ENCODE measurements at places on chromosomes 3 and 15.
A peak's percentile ranks its signal among the peaks of the same experiment; 100 is the strongest.

- DNase-seq, result no peak
Observed at GRCh38 chr3:174859756-174860155, 622 bp downstream of the NAALADL2 start.

GRCh38 chr15:96670389-96670788 lies 339.9 kb downstream of the NR2F2 start:
- DNase-seq, result no peak

GRCh38 chr15:51450001-51450400 lies 108.5 kb downstream of the GLDN start:
- no peak for DNase-seq

GRCh38 chr15:63698692-63699091 lies 101.5 kb downstream of the FBXL22 start:
- no peak for DNase-seq

- no peak for DNase-seq
Observed at GRCh38 chr3:100136921-100137320, 22.6 kb upstream of the FILIP1L start.

- no peak for DNase-seq
Observed at GRCh38 chr3:59880717-59881116, 830.9 kb upstream of the CFAP20DC start.

GRCh38 chr3:57809609-57809968 lies 53.5 kb downstream of the SLMAP start:
- no peak for DNase-seq

GRCh38 chr15:33068511-33068990 lies 126.0 kb downstream of the FMN1 start:
- no peak for DNase-seq

GRCh38 chr3:12990306-12990705 lies 82.9 kb downstream of the IQSEC1 start:
- DNase-seq, result peak; percentile 21

DNA sequence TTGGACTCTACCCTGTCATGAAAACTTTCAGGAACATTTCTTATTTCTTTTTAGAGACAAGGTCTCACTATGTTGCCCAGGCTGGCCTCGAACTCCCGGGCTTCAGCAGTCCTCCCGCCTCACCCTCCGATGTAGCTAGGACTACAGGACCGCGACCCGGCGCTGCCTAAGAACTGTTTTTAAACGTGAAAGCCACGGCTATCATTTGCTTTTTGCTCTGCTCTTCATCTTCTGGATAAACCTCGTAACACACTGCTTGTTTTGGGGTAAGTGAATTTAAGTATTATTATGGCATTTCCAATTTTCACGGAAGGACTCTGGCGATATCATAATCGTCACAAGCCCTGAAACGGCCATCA lies 14.3 kb upstream of the CCNL1 start:
- DNase-seq, result no peak

GRCh38 chr3:160982491-160982890 lies 122.7 kb downstream of the B3GALNT1 start:
- DNase-seq, result no peak

DNA sequence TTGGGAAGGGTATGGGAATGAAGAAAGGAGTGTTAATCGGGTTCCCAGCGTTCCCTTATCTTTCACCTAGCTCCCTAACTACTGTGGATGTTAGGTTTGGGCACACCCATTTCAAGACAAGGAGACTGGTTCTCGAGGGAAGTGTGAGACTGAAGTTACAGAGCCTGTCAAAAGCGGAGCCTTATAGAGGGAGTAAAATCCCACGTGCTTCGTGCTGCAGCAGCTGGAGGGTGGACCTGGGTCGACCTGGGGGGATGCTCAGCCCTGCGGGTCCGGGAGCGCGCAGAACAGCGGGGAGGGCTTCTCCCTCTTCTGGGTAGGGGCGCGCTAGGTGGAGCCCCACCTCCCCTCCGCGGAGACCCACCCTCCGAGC lies 314 bp upstream of the TMED3 start:
- no peak for DNase-seq

DNA sequence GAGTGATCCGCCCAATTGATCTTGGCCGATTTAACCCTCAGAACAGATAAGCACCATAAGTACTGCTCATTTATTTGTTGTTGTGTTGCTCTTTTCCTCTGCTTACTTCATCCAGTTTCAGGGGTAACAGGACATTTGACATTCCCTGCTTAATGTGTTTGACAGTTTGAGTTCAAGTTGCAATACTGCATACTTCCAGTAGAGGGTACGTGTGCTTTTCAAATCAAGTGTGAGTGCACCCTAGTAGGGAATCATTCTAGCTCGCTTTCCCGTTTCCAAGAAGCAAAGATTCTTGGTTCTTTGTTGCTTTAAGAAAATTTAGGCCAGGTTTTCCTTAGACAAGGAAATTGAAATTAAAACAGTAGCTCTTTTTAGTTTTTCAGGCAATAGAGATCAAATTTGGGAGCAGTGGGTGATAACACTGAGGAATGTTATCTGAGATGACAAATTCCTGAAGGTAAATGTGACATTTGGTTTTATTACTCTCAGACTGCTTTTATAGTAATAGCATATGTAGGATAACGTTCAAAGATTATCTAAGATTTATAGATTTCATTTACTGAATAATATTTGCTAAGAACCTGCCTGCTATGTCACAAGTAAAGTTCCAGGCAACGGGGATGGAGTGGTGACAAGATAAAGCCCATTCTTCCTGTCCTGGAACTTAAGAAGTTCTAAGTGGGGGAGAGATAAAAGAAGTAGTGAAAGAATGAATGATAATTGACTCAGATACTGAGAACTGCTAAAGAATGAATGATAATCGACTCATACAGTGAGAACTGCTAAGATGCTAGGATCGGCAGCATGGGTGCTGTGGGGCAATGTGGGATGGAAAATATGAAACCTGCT lies 73.3 kb downstream of the SYNPR start:
- no peak for DNase-seq

DNA sequence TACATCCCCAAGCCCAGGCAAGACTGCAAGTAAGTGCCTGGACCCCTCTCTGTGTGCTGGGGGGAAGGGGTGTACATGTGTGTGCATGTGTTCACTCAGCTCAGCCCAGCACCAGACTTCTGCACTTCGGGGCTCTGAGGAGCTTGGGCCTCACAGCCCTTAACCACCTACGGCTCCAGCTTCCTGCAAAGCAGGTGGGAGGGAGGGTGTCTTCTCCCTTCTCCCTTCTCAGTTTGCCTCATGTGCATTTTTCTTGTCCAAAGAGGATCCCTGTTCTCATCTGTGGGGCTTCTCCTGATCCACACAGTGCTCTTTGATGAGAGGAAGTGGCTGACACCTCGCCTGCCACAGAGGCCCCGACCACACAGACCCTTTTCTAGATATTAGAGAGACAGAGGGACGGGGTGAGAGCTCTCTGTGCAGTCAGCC lies 69.3 kb downstream of the MESD start:
- DNase-seq, result no peak

DNA sequence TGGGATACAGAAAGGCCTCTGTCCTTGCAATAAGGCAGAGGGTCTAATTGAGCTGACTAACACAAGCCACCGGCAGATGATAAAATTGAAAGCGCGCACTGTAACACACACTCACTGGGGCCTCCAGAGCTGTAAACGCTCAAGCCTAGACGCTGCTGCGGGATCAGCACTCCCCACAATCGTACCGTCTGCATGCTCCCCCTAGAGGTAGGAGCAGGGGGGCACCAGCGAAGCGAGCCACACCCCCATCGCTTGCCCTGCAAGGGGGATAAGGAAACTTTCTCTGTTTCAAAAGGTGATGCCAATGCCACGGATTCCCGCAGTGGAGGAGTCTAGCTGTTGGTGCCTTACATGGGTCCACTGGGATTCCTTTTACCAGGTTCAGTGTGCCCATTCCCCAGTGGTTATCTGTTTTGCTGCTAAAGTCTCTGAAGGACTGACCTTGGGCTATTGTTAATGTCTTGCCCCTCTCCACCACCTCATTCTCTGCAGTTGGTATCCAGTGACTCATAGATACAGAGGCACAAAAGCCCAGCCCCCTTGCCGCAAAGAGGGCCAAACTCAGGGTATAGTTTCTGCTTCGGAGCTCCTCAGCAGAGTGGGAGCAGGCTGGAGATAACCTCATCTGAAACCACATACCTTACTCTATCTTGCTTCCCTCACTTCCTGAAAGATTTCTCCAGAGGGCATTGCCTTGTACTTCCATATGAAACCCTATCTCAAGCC lies 139.3 kb upstream of the KBTBD8 start:
- DNase-seq, result no peak

DNA sequence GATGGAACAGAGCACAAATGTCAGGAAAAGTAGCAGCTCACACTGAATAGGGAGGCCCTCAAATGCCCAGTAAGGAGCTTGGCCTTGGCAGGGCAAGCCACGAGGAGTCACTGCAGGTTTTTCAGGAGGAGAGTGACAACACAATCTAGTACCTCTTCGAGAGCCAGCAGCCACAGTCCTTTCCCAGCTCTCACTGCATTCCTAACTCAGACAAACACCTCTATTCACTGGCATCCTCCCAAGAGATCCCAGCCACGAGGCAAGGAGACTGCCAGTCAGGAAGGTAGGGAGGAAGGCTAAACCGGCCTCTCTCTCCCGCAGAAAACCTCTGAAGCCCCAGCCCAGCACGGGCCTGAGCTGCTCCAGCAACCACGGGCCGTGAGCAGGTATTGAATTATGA lies 146.0 kb upstream of the SMAD3 start:
- DNase-seq, result no peak

DNA sequence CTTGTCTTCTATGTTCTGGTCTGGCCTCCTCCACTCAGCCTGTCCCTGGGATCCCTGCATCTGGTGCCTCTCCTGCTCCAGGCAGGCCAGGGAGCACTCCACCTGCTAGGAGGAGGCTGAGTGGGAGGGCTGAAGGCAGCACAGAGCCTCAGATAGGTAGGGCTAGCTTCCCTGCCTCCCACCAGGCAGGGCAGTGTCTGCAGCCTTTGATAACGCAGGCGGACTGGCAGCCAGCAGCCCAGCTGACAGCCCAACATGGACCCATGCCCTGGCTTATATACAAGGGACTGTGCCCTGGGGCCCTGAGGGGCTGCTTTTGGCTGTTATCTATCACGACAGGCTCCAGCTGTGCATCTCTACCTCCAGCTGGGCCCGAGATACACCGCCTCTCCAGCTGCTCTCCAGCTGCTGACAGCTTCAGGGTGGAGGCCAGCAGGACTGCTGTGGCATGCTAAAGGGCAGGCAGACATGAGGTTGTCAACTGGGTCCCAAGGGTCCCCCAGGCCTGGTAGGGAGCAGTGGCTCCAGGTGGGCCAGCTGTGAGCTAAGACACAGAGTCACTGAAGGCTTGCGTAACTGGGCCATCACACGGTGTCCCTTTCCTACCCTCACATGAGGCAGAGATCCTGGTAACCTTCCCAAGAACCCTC lies 5.2 kb upstream of the CLK3 start:
- no peak for DNase-seq

DNA sequence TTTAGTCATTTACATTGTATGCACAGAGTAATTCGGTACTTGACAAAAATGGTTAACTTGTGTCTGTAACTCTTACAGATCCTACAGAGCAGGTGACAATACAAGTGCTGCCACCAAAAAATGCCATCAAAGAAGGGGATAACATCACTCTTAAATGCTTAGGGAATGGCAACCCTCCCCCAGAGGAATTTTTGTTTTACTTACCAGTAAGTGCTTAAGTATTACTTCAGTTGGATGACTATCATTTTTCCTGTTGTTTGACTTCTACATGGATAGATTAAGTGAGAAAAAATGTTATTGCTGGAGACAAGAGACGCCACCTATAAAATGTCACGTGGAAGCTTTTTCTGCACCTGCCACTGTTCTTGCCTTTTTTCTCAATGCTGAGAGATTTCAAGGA lies 173.2 kb downstream of the ALCAM start:
- no peak for DNase-seq

- DNase-seq, result no peak
Observed at GRCh38 chr15:77023576-77024272, 28.8 kb downstream of the PSTPIP1 start.

DNA sequence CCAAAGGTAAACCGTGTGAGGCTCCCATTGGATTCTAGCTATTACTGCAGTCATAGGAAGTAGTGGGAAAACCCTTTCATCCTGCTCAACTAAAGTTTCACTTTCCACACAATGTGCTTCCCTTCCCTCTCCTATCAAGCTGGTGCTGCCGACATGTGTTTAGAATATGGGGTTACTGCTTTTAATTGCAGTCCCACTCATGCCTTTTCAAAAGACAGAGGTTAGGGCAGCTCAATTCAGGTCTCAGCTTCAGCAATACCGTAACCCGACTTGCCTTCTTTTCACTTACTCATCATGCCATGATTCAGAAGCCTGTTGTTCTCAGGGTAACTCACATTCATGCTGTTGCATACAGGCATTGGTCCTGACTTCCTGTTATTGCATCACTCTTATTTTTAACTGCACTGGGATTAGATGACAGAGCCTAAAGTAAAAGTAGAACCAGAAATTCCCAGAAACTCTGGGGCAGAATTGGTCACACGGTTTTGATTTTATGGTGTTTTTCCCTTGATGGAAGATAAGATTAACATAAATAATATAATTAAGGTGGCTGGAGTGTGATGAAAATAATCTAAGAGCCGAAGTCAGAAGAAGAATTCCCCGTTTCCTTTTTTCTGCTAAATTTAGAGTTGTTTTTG lies 45.7 kb downstream of the C2CD4B start:
- peak; percentile 30 for DNase-seq

DNA sequence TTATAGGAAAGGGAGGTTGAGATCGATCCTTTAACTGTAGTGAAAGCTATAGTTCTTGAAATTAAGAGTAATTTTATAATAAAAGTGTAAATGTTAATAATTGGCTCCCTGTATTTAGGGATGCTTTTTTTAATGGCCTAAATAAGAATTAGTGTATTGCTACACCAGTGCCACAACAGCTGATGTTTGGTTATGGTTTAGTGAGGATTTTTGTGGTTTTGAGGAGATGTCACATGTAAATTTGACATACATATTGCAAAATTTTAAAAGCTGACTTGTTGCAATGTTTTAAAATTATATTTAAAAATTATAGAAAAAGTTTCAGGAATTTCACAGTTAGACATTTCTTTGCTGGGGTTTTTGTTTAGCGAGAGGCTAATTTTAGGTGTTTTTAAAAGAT lies 3.9 kb downstream of the TSC22D2 start:
- DNase-seq, result no peak

DNA sequence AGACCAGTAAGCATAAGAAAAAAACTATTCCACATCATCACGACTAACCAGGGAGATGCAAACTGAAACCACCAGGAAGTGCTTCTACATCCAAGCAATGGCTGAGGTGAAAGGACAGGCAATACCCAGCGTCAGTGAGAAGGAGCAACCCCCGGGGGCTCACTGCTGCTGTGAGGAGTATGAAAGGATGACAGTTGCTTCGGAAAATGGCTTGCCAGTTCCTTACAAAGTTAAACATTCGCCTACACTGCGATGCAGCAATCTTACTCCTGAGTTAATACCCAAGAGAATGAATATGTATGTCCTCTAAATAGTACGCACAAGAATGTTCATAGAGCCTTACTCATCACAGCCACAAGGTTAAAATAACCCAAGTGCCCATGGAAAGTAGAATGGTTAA lies 13.3 kb upstream of the PLXNA1 start:
- DNase-seq, result no peak

DNA sequence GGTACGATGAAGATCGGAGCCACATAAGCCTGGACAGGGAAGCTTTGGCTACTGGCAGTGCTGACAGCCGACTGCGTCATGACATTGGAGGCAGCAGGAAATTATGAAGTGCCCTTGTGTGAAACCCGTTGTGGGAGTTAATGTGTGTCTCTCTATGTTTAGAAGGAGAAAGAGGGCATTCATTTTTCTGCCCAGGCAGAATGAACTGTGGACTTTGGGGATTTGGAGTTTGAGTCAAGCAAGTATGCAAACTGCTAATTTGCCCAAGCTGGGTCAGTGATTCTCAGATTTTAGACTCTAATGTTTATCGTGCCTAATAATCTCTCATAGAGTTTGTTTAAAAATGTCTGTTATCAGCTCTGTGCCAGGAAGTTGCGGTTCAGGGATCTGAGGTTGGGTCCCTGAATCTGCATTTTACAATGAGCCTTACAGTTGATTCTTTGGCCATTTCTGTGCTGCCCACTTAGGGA lies 5.6 kb downstream of the CTXND1 start:
- no peak for DNase-seq

Measured in T1000 (cell line).